ENCODE measurements at places on chromosomes 2 and 18.
A peak's percentile ranks its signal among the peaks of the same experiment; 100 is the strongest.

DNA sequence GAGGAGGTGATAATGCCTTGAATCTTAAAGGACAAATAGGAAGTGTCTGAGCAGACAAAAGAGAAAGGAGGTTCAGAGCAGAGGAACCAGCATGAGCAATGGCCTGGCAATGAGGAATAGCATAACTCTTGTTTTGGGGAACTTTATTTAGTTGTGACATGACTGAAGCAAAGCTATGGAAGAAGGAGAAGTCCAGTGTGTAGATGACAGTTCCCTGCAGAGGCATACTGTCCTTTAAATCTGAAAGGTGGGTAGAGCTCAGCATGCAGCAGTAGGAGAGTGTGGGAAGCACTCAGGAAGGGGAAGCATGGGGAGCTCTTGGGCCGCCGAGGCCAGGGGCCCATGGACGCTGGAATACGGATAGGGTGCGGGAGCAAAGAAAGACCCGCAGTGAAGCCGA, 173.8 kb downstream of the SEPTIN10 start:
- DNase-seq, result no peak

GRCh38 chr2:221466744-221467143, 105.4 kb downstream of the EPHA4 start:
- no peak for DNase-seq

- DNase-seq, result no peak
Measured at GRCh38 chr2:65130664-65131175, 814 bp upstream of the RAB1A start.

DNA sequence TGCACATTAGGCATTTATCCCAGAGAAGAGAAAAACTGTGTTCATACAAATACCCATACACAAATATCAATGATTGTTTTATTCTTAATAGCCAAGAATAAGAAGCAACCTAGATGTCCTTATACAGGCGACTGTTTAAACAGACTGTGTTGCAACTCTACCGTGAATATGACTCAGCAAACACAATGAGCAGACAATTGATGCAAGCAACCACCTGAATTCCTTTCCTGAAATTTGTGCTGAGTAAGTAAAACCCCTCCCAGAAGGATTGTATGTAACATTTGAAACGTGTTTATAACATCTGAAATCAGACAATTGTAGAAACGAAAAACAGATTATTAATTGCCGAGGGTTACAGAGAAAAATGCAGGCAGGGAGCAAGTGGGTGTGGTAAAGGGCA, 621.9 kb upstream of the SOX11 start:
- DNase-seq, result no peak

DNA sequence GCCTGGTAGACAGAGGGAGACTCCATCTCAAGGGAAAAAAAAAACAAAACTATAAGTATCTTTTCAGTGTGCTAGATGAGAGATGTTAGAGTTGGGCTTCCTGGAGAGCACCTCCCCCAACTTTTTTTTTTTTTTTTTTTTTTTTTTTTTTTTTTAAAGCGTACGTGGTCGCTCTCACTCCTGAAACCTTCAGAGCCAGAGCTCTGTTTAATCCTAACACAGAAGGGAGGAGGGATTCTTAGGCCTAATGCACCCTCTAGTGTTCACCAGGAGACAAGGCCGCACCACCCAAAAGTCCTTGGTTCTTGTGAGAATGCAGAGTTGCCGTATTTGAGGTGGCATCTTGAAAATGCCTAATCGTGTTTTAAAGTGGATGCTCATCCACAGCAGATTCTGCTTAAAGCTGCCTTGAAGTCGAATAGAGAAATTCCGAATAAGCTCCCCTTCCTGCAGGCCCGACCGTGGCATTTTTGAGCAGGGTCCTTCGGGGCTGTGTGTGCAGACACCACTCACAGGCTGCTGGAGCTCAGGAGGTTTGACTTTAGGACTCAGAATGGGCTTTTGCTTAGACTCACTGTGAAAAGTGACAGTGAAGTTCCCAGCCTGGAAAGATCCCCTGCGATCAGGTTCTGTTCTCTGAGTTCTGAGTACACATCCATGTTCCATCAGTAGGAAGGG, 252.6 kb downstream of the AGAP1 start:
- peak; percentile 54 for DNase-seq

DNA sequence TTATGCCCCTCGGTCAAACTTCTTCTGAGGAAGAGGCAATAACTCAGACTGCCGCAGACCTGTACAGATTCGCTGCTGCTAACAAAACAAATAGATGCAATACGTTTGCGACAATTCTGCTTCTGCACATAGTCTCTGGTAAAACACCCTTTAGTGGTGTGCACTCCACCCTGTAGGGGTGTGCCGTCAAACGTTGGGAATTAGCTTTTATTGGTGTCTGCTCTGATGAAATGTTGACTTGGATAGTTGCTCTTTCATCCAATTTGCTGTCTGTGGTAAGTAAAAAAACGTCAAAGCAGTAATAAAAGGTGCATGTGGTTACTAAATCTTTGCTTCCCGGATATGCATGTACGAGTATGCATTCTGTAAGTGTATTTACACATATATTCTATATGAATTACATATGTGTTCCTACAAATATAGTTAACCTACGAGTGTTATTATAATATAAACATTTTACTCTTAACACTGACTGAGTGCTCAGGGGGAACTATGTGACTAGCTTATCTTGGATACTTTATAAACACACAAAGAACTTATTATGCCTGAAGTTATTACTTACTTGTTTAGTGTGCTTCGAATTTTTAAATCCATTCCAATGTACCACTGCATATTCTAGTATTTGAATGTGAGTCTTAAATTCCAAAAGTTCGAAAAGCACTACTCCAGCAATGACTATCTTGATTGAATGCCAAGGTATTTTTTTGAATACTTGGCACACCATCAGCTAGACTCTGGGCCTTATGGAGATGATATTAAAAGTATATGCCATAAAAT, 610.2 kb downstream of the ZEB2 start:
- no peak for DNase-seq

- DNase-seq, result no peak
Measured at GRCh38 chr2:165682546-165682945, 111.5 kb downstream of the GALNT3 start.

DNA sequence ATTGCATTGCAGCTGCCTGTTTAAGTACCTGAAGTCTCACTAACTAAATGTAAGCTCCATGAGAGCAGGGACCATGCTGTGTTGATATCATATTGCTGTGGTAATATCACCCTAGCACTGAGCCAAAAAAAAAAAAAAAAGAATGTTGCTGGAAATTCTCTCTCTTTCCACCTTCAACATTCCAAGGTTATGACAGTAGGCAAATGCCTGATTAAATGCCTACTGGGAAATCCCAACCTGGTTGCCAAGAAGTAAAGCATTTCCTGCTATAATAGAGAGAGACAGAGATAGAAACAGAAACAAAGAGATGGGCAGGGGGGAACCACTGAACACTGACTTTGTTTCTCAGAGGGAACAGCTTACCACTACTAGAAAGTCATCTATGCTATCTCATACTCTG, 1604.2 kb downstream of the LRP1B start:
- no peak for DNase-seq

- DNase-seq, result no peak
Measured at GRCh38 chr2:130985206-130985780, 108.0 kb downstream of the FAM168B start.

- DNase-seq, result no peak
Measured at GRCh38 chr2:181464966-181465365, 7.8 kb downstream of the ITGA4 start.

DNA sequence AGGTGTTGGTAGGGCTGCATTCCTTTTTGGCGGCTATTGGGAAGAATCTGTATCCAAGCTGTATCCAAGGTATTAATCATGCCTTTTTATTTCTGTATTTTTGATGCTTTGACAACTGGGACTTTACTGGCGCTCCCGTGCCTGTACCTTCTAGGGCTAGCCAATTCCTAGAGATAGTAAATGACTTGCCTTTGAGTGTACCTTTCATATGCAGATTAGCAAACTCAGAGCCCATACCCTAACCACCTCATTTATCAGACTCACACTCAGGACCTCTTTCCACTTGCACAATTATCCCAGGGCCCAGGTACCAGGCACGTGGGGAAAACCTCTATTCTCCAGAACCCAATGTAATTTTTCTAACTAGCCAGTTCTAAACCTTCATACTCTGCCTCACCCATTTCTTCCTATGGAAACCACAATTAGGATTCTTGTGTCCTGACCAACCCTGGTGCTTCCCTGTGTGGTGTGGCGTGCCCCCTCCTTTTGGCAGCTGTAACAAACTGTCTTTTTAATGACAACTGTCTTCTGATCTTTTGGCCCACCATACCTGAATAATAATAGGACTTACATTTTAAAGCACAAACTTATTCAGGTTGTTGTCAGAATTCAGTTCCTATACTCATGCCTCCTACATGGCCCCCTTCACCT, 65.8 kb upstream of the PNPT1 start:
- no peak for DNase-seq

GRCh38 chr2:195604706-195605105, 52.3 kb upstream of the SLC39A10 start:
- DNase-seq, result no peak

DNA sequence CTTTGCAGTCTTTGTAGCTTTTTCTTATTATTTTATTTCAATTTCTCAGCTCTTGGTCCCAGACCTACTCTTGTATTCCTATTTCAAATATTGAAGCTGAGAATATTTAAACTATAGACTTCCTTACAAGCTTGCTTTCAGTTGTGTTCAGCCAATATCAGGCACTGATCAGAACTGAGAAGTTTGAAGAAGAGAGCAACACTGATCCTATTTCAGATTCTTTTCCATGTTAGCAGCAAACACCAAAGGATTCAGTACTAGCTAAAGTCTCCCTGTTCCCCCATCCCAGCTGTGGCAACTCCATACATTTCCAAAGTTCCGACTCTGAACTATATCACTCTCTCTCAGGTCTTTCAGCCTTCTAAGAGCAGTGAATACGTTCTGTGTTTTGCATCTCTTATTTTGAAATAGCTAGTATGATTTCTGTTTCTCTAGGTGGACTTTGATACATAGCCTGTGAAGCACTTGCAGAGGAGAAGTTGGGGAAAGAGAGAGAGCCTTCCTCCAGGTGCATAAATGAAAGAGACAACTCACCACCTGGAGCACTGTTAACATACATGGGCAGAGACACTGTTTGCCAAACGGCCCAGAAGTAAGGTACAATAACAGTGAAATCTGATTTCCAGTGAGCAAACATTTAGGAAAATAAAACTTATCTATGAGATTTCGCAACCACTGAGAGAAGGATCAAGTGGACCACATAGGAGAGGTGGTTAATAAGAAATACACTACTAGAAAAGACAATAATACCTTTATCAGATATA, 135.0 kb upstream of the ZNF804A start:
- DNase-seq, result no peak

DNA sequence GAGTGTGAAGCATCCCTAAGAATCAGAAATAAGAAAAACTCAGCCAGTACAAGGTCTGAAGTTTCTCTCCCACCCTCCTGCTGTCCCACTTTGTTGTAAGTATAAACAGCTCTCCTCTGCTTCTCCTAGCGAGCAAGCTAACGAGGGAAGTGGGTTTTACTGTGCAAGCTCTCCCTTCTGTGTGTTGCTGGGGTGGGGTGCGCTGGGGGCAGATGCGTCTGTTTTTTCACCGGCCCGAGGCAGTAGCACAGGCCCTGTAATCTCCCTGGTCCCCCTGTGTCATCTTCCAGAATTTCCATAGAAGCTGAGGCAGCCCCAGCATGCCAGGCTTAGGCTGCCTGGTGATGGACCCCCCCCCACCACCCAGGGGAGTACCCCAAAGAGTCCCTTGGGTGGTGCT, 9.4 kb upstream of the CXCR4 start:
- peak; percentile 55 for DNase-seq

DNA sequence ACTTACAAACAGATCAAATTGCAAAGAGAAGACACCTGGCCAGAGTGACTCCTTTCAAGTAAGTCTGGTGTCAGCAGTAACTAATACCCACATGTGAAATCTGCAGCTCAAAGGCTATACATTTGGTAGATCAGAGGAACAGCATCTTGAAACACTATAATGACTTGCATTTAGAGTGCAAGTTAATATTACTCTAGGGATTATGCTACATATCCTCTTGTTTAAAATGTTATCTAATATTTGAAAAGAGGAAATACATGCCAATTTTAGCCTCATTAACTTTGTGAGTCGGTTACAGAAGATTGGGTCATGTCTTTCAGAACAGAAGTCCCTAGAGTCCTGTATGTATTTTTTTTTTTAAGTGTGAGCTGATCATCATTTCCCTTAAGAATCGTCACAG, 15.2 kb downstream of the LANCL1 start:
- DNase-seq, result no peak

- DNase-seq, result no peak
Measured at GRCh38 chr2:197201874-197202273, 108.7 kb downstream of the ANKRD44 start.

DNA sequence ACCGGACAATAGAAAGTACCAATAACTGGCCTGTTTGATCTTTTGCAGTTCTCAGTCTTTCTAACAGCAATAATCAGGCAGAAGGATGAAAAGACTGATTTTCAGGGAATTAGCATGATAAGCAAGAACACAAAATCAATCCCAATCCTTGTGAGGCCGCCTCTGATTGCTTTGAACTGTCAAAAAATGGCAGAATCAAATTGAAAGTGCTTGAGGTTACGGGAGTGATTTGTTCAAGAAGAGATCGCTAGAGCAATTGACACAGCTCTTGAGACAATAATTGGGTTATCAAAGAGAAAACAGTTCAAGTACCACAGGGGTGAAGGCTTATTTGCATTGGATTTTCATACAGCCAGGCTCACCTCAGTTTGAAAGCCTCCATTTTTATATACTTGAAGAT, 663.4 kb downstream of the ARHGAP15 start:
- no peak for DNase-seq

DNA sequence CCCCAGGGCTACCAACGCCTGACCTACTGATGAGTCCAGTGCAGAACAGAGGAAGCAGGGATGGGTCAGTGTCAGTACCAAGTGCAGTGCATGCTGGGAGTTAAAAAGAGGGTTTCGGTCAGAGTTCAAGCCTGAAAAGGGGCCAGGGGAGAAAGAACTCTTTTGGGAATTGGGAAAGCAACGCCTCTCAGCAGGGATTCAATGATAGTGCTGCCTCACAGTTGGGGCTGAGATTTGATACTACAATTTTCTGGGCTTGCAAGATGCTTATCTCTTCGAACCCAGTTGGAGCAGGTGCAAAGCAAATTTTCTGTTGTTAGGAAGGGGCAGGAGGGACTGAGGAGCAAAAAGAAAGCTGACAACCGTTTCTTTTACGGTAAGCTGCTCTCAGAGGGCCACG, 82.6 kb downstream of the CERKL start:
- no peak for DNase-seq

GRCh38 chr2:180520206-180520605, 460.2 kb upstream of the UBE2E3 start:
- DNase-seq, result no peak

DNA sequence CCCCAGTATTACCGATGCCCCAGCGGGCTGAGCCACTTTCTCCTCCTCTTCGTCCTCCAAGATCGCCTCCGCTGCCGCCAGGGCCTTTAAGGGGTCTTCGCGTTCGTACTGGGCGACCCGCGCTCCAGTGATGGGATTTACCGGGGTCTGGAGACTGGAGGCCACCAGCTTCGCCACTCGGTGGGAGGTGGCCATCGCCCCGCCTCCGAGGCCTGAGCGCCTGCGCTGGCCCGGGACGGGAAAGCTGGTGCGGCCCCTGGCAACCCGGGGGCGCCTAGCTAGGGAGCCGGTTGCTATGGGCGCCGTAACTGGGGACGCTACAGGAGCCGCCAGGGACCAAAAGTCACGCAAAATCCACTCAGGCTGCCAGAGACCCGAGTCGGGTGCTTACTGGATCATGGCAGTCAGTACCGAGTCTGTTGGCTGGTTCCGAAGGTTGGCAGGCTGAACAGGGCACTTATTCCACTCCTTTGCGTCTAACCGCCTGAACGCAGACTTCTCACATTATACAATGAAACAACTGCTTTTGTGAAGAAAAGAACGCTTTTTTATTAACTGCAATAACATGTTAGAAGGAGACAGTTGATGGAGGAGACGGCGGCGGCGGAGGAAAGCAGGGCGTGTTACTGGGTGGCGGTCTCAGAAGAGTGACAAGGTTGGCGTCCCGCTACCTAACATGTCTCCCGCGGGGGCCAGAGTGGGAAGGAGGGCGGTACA, at the start of gene FAM161A:
TSS of gene FAM161A (minus strand) at position 214 of the 717 bp plus-strand sequence. CDS start at position 195, 19 bp downstream.
- DNase-seq, result peak; percentile 79
